Activated CD4-positive, alpha-beta T cell treated with anti-CD3 and anti-CD28 coated beads, Interleukin-2, amount 10 ng/mL, durations not matched to agents 7 days and 5 days (primary cell): ENCODE measurements at places on chromosomes 2 and 18. TPM values are rescaled to one million over a fixed set of nuclear protein-coding genes. Genes with fewer than 3 reads are reported as not detected.

GRCh38 chr2:179746981-179747380 is 114.4 kb downstream of the ZNF385B start:
- no peak for DNase-seq

DNA sequence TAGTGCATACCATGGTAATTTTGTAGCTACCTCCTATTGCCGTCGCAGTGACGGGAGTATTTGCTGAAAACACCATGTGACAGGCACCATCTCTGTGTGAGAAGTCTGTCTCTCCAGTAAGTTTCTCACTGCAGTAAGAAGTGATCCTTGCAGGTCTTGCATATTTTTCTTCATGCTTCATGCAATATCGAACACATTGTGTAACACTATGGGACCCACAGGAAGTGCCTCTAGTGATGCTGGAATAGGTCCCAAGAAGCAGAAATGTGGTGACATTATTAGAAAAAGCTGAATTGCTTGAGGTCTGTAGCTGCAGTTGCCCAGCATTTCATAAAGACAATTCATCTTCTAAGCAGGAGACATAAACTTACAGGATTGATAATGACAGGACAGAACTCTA is 167.6 kb downstream of the DCDC2C start:
- DNase-seq: no peak

ZRANB3 gene
- total RNA-seq: 7.4 TPM

GRCh38 chr2:148965623-148966437 is 72.7 kb upstream of the LYPD6B start:
- DNase-seq: no peak

SGPP2 gene
- 0.55 TPM for total RNA-seq

- DNase-seq: no peak
These were observed 25.0 kb downstream of the SH3YL1 start for GRCh38 chr2:238869-239268.

RAB6D gene
- not detected for total RNA-seq
